ENCODE measurements at places on chromosomes 12 and 14. TPM values are rescaled to one million over a fixed set of nuclear protein-coding genes. Genes with fewer than 3 reads are reported as not detected.

MSI1 gene
- not detected for polyA plus RNA-seq

PAX9 gene
- not detected for polyA plus RNA-seq

NGB gene
- not detected for polyA plus RNA-seq

RIPK3 gene
- 14.8 TPM for polyA plus RNA-seq

DNAH10 gene
- 0.40 TPM for polyA plus RNA-seq

CACNA2D4 gene
- polyA plus RNA-seq = 2.0 TPM

RPGRIP1 gene
- polyA plus RNA-seq = 0.14 TPM

DDIT3 gene
- polyA plus RNA-seq = 32.2 TPM

COCH gene
- 189 TPM for polyA plus RNA-seq

FLRT2 gene
- polyA plus RNA-seq = not detected

IL26 gene
- polyA plus RNA-seq = not detected

IFNG-AS1 gene
- polyA plus RNA-seq = 21.1 TPM

SIX1 gene
- not detected for polyA plus RNA-seq

CBLN3 gene
- 2.9 TPM for polyA plus RNA-seq

SOCS2 gene
- polyA plus RNA-seq = 0.51 TPM

ARF3 gene
- 20.2 TPM for polyA plus RNA-seq

SERPINA3 gene
- polyA plus RNA-seq = not detected

TESPA1 gene
- polyA plus RNA-seq = 18.7 TPM

PPTC7 gene
- polyA plus RNA-seq = 10.1 TPM

RNASE2 gene
- polyA plus RNA-seq = 0.45 TPM

PXN gene
- 6.3 TPM for polyA plus RNA-seq

NTN4 gene
- polyA plus RNA-seq = not detected

RFX4 gene
- polyA plus RNA-seq = not detected

SYNE3 gene
- polyA plus RNA-seq = 8.8 TPM

NOXRED1 gene
- 0.34 TPM for polyA plus RNA-seq

ATXN3 gene
- polyA plus RNA-seq = 22.7 TPM

CALCOCO1 gene
- polyA plus RNA-seq = 52.0 TPM

CELA1 gene
- polyA plus RNA-seq = 0.58 TPM

Data from IgD-negative memory B cell (primary cell).